ENCODE measurements at places on chromosomes 5 and 9.

DNA sequence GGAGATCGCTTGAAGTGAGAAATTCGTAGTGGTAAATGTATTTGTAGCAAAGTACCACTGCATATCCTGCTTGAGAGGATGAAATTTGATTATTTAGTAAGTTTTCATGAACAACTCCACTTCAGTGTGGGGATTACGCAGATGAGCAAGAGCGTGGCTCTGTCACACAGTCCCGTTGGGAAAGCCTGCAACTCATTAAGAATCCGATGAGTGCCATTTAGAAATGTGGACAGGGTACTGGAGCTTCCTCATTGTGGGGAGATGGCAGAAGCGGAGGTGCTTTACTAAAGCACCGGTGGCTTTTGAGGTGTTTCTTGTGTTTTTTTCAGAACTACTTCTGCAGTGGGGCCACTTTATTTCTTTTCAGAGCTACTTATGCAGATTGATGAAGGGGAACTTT lies 1.4 kb downstream of the TJP2 start:
- DNase-seq, result no peak

DNA sequence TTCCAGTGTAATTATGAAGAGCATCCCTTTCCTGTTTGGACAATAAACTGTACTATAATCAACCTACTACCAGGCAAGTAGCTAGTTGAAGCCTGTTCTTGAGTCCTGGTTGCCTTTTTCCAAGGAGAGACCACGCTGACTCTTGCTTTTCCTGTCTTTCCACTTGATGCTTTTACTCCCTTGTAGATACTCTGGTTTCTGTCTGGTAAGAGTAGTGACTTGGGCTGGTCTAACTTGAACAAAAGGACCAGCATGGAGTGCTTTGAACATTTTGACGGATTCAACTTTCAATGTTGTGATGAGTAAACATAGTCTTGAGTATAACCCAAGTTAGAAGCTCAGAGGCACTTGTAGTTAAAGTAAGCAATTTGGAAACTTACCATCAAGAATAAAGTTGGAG lies 464.3 kb downstream of the GADD45G start:
- DNase-seq, result no peak

GRCh38 chr9:97990259-97990658 lies 7.1 kb downstream of the ANP32B start:
- DNase-seq, result no peak

DNA sequence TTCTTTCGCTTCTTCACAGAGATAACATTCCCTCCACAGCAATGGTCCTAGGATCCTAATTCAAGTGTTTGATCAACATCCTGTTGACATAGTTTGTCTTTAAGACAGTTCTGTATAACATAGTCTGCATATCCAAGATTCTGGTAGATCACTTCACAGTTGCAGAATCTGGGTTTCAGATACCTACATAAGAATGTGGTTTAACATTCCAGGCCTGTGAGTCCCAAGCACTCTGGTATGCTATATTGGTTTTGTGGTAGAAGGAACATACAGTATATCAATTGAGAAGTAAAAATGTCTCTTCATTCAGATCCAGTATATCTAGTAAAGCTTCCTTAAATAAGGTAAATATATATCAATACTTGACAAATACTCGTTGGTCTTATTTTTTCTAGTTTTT lies 914.2 kb upstream of the CDH6 start:
- no peak for DNase-seq

DNA sequence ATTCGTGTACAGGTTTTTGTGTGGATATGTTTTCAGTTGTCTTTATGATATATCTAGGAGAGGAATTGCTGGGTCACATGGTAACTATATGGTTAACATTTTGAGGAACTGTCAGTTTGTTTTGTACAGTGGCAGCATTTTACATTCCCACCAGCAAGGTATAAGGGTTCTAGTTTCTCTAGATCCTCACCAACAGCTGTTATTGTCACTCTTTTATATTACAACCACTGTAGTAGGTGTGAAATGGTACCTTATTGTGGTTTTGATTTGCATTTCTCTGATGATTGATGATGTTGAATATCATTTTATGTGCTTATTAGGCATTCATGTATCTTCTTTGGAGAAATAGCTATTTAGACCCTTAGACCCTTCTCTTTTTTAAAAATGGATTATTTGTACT lies 82.9 kb downstream of the CCDC171 start:
- no peak for DNase-seq

GRCh38 chr5:115396688-115397087 lies 100.2 kb upstream of the CCDC112 start:
- DNase-seq, result no peak

All from OCI-LY7 (cell line).